Stimulated activated CD8-positive, alpha-beta memory T cell treated with anti-CD3 and anti-CD28 coated beads, Interleukin-7, amount 100 ng/mL, for 1 hour (primary cell): ENCODE measurements at places on chromosomes 7 and 10.

- no peak for DNase-seq
Measured at GRCh38 chr10:73480158-73480557, 15.7 kb downstream of the PPP3CB start.

DNA sequence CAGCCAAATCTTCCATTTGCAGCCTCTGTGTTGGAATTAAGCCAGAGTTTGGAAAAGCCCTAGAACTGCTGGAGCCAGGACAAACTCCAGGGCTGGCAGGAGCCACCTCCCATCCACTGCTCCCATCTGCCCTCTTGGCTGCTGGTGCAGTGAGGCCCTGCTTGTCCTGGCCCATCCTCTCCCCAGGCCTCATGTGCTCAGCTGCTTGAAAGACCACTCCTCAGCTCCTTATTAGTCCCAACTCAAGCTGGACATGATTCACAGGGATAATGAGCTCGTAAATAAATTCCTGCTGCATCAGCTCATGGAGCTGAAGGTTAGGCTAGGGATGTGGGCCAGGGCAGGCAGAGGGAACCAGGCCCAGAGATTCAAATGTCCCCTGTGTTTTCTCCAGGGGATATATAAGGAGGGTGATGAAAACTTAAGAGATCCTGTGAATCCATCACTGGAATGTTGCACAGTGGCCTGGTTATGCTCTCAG is 282.8 kb downstream of the RPS24 start:
- no peak for DNase-seq

DNA sequence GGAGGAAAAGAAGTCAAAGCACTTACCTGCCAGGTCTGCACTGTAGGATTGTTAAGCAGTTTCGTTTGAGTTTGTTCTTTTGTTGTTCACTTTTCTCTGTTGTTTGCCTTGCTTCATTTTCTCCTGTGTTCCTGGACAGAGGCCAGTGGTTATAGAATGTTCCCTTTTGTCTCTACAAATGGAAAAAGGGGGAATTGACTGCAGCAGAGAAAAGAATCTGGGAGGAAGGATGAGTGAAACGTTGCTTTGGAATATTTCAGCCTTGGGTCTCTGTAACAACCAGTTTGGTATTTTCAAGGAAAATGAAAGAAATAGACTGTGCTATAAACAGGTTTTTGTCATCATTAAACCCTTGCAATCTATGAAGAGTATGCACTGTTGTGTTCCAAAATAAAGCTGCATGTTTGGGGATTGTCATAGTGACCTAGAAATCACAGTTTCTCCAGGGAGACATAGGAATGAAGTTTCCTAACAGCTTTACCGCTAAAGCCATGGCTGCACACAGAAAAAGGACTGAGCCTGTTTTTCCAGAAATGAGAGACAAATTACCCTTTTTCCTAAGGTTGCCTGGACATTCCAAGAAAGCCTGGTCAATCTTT is 60.8 kb upstream of the HABP2 start:
- no peak for DNase-seq

DNA sequence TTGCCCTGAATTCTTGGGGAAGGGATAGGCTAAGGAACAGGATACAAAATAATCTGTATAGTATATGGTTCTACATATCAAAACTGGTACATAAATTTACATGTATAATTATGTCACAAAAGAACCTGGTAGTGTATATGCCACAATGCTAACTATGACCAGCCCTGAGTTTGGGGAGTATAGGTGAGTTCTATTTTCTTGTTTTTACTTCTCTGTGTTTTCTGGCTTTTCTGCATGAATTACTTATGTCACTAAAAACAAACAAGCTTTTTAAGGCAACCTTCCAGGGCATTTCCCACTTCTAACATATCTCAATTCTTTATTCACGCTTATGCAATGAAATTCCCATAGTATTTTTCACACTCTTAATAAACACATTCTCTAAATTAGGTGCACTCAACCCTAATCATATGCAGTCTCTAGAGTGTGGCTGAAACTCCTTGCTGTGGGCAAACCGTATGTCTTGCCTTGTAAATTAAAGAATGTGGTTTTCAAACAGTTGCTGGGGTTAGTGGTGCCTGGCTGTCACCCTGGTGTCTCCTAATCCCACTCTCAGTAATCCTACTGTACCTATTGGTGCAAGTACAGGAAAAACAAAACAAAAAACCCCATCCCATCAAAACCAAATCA is 14.0 kb upstream of the INSIG1 start:
- no peak for DNase-seq

- no peak for DNase-seq
Measured at GRCh38 chr7:24924375-24924774, 55.6 kb downstream of the OSBPL3 start.

GRCh38 chr7:45902820-45903219 is 14.5 kb downstream of the IGFBP1 start:
- DNase-seq = no peak

GRCh38 chr7:95238252-95238943 is 85.9 kb downstream of the PON1 start:
- DNase-seq = no peak

GRCh38 chr10:124004663-124005004 is 88.8 kb downstream of the CHST15 start:
- DNase-seq = no peak

GRCh38 chr10:110636932-110637557 is 7.1 kb upstream of the RBM20 start:
- no peak for DNase-seq

DNA sequence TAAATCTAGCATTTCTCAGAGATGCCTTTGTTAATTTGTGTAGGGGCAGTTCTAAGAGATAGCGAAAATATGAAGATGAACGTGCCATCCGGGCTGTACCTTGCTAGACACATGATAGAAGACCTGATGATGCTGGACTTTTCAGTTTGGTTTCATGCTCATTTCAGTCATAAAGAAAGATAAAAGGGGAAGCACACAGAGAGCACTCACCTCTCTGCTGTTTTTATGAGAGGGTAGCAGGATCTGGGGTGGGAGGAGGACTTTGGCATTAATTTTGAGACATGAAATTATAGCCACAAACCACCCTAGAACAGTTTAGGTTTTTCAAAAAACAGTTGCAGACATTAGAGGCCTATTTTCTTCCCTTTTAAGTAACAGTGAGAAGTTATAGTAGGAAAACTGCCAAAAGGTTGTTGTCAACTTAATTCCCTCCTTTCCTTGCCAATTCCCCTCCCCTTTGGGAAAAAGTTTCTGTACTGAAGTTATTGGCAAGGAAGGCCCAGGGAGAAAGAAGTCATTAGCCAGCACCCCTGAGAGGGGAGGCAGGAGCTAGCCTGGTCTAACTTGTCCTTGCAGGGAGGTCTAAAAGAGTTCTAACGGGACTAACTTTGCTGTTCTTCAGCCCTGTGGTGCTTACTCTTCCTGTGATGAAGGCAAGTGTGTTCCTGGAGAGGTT is 2.6 kb downstream of the ST7 start:
- DNase-seq = no peak

DNA sequence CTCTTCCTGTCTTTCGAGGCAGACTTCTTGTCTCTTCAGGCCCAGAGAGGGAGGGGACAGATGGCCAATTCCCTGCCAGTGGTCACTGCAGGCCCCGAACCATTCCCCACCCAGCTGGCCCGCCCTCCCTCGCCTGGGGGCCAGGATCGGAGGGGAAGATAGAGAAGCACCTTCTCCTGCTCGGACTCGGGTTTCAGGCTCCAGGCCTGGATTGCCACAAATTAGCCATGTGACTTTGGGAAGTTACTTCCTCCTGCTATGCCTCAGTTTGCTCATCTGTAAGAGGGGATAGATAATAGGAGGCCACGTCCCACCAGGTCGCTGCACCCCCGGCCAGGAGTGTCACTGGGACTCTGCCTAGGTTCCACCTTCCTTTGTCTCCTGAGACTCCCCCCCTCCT is 24.8 kb upstream of the PPP2R2D start:
- no peak for DNase-seq
